ENCODE measurements at places on chromosomes 2 and 18. TPM values are rescaled to one million over a fixed set of nuclear protein-coding genes. Genes with fewer than 3 reads are reported as not detected.

DNA sequence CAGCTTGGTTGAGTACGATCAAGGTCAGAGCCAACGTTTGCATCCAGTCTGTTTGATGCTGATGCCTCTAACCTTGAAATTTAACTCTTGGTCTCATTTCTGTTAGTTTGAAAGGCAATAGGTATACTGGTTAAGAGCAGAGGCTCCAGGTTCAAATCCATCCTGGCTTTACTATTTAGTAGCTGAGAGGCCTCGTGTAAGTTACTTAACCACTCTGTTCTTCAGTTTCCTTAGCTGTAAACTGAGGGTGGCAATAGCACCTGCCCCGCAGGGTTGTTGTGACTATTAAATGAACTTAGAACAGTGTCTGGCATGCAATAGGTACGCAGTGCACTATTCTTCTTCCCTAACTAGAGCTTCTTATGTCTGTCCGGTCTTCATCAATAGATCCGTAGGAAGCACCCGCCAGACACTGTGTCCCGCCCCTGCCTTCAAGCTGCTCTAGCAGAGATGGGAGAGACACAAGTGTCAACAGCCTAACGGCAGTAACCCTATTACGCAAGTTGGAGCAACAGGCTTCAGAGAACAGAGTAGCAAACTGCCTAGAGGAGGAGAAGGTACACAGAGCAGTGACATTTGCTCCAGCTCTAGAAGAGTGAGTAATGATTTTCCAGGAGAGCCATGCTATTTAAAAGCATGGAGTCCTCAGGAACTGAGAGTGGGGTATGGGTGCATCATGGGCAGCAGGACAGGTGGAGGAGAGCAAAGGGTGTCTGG is 62.7 kb upstream of the ST3GAL5 start:
- no peak for DNase-seq

SCLY gene
- 32.9 TPM for polyA plus RNA-seq

ERICH2 gene
- 2.4 TPM for polyA plus RNA-seq

RMND5A gene
- polyA plus RNA-seq: 58.5 TPM

DNA sequence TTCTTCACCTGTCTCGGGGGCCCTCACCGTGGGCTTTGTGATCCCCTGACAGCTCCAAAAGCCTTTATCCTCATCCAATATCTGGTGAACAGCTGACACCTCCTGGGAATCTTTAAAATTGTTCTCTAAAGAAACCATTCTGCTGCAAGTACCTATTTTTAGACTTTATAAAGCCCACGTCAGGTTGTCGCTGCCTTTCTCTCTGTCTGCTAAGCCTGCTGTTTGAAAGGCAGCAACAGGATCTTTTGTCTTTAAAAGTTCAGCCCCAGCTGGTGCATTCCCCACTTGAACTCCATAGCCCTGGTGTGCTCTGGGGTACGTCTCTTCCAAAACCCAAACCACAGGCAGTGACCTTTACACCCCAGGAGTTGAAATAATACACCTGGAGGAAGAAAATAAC is 145.0 kb downstream of the NEDD4L start:
- DNase-seq: no peak

AAK1 gene
- polyA plus RNA-seq: 26.9 TPM

CASP8 gene
- 11.2 TPM for polyA plus RNA-seq

REG3G gene
- polyA plus RNA-seq: not detected

GRCh38 chr18:76274468-76275289 is 220.4 kb downstream of the ZNF516 start:
- no peak for DNase-seq

DNA sequence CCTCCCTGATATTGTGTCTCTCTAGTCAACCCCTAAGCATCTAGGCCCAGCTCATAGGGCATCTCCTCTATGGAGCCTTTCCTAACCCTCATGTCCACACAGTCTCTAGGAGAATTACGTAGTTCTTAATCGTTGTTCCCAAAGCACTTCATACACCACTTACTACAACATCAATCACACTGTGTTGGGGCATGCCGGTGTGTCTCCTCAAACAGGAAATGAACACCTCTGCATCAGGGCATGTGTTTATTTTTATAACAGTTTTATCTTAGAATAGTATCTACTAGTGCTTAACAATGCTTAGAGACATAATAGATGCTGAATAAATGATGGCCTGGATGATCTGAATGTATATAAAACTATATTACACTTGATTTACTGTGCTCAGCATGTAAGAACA is 19.7 kb downstream of the CYP1B1 start:
- DNase-seq: no peak

GRCh38 chr2:215571689-215572088 is 135.8 kb upstream of the FN1 start:
- no peak for DNase-seq

DNA sequence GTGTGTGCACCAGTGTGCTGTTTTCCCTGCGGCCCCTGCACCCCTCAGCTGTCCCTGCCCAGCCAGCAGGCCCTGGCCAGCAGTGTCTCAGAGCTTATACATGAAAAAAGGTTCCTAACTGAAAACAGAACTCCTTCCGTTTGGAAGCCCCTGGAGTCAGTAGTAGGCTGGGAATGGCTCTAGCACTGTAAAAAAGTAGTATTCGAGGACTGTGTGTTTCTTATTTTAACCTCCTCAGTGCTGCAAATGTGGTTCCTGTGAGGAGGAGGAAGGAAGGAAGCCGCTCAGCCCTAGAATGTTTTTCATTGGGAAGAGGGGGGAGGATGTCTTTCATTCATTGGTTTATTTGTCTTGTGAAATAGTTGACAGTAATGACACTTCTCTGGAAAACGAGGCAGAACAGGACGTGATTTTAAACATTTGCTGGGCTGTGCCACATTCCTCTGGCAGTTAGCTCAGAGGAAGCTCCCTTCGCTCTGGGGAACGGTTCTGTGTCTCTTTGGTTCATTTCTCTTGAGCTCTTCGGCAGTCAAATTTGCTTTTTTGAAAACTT is 103.5 kb downstream of the SPTBN1 start:
- DNase-seq: no peak

DNA sequence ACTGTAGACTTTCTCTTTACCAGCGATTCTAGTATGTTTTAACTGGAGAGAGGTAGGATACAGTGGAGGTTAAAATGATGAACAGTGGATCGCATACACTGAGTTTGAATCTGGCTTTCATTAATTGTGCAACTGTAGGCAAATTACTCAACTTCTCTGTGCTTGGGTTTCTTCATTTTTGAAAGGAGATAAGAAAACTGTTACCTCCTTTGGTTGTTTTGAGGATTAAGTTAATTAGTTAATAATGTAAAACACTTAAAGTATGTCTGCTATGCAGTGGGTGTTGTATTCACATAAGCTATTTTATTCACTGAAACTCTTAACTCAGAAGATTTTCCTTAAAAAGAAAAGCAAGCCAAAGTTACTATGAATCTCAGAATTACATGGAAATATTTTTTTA is 111.8 kb upstream of the CYP20A1 start:
- DNase-seq: no peak
